ENCODE measurements at places on chromosomes 2 and 18.
A peak's percentile ranks its signal among the peaks of the same experiment; 100 is the strongest.

DNA sequence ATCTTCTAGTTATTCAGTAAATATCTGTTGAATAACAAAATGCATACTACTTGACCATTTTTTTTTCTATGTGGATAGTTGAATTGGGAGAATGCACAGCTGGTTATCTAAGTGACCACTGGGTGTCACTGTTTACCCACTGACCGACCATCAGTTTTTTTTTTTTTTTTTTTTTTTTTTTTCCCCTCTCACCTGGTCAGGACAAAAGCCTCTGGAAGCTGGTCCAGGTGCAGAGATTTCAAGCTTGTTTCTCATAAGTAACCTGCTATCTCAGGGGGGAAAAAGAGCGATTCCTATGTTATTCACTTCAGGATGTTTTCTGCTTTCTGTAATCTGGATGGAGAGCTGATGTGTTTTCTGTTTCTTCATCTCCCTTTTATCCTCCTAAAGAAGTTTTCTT is 256.0 kb downstream of the DCDC2C start:
- DNase-seq, result peak; percentile 58

GRCh38 chr2:144240656-144241339 is 279.1 kb downstream of the ZEB2 start:
- DNase-seq, result no peak

- DNase-seq, result no peak
Observed at GRCh38 chr2:172673056-172673683, 62.5 kb upstream of the RAPGEF4 start.

GRCh38 chr18:74454279-74454751 is 2.8 kb downstream of the DIPK1C start:
- no peak for DNase-seq

GRCh38 chr18:2147476-2148230 is 423.7 kb downstream of the METTL4 start:
- DNase-seq, result peak; percentile 29
